ENCODE measurements at places on chromosomes 4 and X. TPM values are rescaled to one million over a fixed set of nuclear protein-coding genes. Genes with fewer than 3 reads are reported as not detected.

The CENPVL2 gene
- total RNA-seq = 1.7 TPM

The ANK2 gene
- 574 TPM for total RNA-seq

The ABLIM2 gene
- 11.6 TPM for total RNA-seq

The RNF150 gene
- 43.3 TPM for total RNA-seq

The GAGE2A gene
- total RNA-seq = not detected

The SH3BGRL gene
- total RNA-seq = 86.5 TPM

The NEIL3 gene
- 2.2 TPM for total RNA-seq

The FDCSP gene
- total RNA-seq = not detected

The DUSP9 gene
- 1.7 TPM for total RNA-seq

The H2BW2 gene
- not detected for total RNA-seq

The ATP1B4 gene
- total RNA-seq = not detected

The TRMT2B gene
- total RNA-seq = 4.9 TPM

The ARHGEF6 gene
- total RNA-seq = 12.5 TPM

The SMIM10 gene
- total RNA-seq = 0.49 TPM

The NPY2R gene
- total RNA-seq = 11.8 TPM

The GATA1 gene
- not detected for total RNA-seq

The GLOD5 gene
- not detected for total RNA-seq

The GUF1 gene
- 39.6 TPM for total RNA-seq

The TLR6 gene
- 0.49 TPM for total RNA-seq

The MUC7 gene
- not detected for total RNA-seq

The VCX3B gene
- not detected for total RNA-seq

The SPANXC gene
- total RNA-seq = not detected

The PRR32 gene
- total RNA-seq = not detected

The RAB41 gene
- total RNA-seq = not detected

The SOWAHD gene
- 0.25 TPM for total RNA-seq

The FREM3 gene
- total RNA-seq = under 0.01 TPM

The KLB gene
- total RNA-seq = 0.25 TPM

The S100P gene
- total RNA-seq = 2.0 TPM

All from temporal lobe (tissue), 4 donors.